ENCODE measurements at places on chromosomes 7 and 10.
A peak's percentile ranks its signal among the peaks of the same experiment; 100 is the strongest.

DNA sequence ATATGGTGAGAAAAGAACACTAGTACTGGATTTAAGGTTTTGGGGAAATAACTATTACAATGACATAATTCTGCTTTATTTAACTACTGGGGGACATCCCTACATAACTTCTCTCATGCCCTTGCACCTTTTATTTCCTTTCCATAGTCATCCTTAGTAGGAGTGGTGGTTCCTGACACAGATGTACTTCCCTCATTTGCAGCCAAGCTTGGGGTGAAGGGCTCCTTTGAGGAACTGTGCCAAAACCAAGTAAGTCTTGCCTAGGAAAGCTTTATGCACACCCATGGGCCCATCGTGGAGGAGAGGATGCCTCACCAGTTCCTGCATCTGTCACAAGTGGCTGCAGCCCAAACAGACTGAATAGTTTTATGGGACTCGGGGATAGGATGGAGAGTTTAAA lies 20.6 kb downstream of the ZDHHC6 start:
- no peak for DNase-seq

DNA sequence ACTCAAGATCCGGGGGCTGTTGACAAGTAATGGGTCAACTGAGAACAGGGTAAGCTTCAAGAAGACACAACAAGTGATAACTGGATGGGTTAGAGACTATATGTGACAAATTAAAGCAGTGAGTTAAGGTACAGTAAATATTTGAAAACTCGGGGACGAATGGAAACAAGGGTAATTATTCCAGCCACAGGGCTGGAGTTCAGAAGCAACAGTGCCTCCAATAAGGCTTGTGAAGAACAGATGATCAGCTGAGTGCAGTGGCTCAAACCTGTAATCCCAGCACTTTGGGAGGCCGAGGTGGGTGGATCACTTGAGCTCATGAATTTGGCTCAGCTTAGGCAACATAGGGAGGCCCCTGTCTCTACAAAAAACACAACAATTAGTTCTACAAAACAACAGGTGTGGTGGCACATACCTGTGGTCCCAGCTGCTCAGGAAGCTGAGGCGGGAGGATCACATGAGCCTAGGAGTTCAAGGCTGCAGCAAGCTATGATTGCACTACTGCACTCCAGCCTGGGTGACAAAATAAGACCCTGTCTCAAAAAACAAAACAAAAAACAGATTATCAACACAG lies 20.5 kb upstream of the DLD start:
- DNase-seq, result no peak

GRCh38 chr7:48274662-48275061 lies 103.4 kb downstream of the ABCA13 start:
- no peak for DNase-seq

- no peak for DNase-seq
Measured at GRCh38 chr10:88063861-88064557, 200.6 kb downstream of the PTEN start.

DNA sequence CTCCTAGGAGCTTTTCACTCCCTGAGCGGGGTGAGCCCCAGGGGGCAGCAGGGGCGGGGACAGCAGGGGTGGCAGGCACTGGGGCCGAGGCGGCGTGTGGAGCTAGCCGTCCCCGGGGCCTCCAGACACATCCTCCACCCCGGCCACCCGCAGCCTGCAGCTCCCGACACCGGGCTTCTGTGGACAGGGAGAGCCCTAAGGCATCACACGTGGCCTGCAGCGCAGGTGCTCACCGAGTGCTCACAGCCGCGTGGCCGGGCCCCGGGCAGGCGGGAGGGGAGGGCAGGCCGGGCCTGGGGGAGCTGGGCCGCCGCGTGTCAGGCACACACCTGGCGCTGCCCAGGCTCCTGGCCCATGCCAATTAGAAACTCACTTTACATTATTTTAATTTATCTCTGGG lies 51.4 kb downstream of the MICALL2 start:
- no peak for DNase-seq

DNA sequence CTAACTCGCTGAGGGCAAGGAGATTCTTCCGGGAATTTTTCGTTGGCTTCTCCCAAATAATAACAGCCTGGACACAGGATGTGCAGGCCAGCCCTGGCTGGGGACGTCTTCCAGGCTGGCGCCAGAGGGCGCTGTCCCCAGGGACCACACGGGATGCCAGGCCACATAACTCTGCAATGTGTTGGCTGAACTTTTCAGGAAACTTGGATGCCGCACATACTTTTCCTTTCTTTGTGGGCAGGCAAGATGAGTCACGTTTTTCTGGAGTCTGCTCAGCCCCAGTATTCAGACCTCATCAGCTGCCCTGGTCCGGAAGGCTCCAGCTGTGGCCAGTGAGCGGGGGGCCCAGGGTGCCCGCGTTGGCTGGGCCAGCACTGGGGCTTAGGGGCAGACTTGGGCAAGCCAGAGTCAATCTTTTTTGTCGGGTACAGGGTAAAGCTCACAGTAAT lies 122.7 kb downstream of the PRKAG2 start:
- peak; percentile 85 for DNase-seq

GRCh38 chr10:13518076-13518692 lies 10.6 kb downstream of the BEND7 start:
- DNase-seq, result peak; percentile 70

GRCh38 chr10:103111031-103111917 lies 81.8 kb downstream of the NT5C2 start:
- no peak for DNase-seq

DNA sequence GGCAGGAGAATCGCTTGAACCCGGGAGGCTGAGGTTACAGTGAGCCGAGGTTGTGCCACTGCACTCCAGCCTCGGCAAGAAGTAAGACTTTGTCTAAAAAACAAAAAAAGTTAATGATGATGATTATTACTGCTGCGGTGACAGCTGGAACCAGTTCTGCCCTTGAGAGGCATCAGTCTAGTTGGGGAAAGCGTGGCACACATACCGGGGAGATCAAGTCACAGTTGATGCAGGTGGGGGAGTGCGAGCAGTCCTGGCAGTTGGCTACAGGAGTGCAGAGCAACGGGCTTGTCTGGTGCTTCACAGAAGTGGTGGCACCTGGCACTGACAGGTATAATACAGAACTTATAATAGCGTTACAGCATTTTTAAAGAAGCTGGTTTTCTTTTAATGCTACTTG lies 173.0 kb downstream of the ARHGAP21 start:
- DNase-seq, result no peak

- DNase-seq, result no peak
Measured at GRCh38 chr10:57694956-57695608, 572.6 kb downstream of the IPMK start.

- peak; percentile 68 for DNase-seq
Measured at GRCh38 chr7:94907026-94907810, at the start of gene PPP1R9A. Gene PPP1R9A, plus strand, starts transcription at chr7:94907594. Its CDS starts 2,520 bp downstream, at chr7:94910114.

DNA sequence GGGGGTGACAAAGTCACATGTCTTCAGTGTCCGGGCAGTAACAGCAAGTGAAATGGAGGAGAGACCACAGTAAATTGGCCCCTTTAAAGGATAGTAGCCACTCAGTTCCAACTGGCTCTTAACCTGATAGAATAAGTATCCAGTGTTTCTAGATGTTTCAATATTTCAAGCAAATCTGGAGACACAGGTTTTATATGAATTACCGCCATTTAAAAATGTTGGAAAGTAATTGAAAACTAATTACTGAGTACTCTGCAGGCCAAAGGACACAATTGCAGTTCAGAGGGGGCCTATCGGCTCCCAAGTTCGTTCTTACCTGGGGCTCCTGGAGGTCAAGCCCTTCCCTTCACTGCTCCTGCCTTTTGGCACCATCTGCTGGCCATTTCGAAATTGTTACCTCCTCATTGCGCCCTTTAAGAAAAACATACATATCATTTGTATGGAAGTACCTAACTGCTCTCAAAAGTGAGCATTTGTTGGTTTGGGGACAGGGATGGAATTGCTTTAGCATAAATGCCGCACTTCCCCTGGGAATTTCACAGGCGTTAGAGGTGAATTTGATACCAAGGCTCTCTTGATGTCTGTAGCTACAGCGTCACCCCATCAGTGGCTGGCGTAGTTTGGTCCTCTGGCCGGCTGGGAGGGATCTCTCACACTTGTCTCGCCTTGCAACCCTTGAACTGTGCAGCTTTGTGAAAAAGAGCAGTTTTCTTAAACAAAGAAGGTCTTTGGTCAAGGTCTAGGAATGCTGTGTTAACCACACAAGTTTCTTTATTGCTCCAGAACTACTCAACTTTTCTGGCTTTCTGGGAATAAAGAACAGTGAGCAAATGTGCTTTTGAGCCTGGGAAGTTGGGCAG lies 220.0 kb downstream of the ARHGAP21 start:
- peak; percentile 74 for DNase-seq

DNA sequence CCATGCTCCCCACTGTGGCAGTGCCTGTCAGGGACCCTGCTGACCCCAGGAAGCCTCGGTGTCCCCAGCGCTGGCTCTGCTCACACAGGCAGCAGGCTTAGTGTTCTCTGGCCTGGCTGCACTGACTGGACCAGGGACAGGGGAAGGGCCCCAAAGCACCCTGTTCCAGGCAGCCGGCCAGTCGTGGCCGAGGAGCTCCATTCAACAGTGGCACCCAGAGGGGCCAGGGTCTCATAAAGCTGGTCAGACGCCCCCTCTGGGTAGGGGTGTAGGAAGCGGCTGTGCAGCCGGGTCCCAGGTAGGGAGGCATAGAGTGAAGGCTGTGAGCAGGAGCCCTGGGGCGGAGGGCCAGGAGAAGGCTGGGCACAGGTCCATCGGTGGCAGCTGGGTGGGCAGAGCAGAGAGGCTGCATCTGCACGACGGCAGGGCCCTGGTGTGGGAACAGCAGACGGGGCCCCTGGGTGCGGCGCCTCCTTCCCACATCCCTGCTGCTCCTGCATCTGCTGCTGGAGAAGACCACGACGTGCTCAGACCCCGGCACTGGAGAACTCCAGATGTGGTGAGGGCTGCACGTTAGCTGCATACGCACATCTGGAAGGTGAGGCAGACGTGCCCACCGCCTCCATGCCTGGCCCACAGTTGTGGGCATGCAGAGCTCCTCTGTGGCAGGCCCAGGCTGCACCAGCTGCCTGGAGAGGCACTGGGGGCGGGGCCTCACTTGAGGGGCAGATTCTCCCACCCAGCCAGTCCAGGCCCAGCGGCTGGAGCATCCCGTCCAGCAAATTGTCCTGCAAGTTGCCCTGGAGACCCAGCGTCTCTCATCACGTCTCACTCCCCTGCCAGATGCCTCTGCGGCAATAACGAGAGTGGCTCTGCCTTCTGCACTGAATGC lies 25.1 kb downstream of the MNX1 start:
- no peak for DNase-seq

- DNase-seq, result peak; percentile 20
Measured at GRCh38 chr10:111233439-111233838, 156.6 kb downstream of the ADRA2A start.

DNA sequence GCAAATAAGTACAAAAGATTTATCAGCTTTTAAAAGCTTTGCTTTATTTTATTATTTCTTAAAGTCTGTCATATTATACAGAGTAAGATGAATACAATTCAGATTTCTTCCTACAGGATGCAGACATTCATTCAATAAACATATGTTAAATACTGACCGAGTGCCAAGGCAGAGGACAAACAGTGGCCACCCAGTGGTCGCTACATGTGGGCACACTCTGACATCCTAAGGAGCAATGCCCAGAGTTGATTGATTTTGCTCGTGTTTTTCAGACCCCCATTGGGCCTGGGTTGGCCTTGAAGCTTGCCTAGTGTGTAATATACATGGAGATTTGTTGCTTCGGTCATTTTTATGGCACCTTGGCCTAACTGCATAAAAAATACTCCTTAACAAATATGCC lies 201.2 kb downstream of the CCDC3 start:
- DNase-seq, result no peak

DNA sequence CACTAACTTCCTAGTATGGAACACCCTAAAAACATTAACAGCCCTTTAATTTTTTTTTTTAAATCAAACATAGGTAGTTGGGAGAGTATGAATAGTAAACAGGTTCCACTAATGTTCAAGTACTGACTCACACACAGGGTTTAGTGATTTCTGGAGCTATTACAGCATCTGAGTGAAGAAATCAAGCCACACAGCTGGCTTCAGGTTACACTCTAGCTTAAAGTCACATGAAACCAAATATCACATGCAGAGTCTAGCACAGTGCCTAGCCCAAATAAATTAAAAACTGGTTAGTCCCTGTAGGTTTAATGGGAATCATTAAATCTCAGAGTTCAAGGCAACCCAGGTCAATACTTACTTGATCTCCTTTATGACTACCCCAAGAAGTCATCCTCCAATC lies 11.6 kb downstream of the PANK1 start:
- DNase-seq, result no peak

DNA sequence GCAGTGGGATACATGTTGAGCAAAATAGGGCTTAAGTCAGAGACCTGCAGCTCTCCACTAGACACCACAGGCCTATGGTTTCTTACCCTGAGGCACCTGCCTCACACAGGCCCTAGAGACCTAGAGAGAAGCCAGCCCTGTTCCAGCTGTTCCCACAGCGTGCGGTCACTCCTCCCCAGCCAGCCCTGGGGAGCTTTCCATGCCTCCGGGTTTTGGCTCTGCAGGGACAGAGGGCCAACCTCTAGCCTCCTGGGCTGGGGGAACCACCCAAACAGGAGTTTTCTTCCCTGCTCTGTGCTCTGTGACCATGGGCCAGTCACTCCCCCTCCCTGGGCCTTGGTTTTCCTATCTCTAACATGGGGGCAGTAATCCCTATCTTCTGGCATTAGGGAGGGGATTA lies 33.0 kb downstream of the SH2B2 start:
- no peak for DNase-seq

DNA sequence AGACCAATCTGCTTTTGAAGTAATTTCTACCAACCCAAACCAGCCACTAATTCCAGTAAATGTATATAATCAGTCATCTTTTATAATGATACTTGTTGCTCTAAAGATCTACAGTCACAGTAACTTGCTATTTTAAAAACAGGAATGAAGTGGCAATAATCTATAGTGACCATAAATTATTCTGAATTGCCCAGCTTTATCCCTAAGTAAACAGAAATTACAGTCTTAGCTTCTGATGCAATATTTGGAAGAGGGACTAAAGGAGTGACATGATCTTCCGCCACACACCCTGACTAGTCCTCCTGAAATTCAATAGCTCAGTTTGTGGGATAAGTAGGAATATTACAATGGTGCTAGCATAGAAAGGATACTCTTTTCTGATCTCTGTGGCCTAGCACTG lies 96.1 kb downstream of the ATE1 start:
- DNase-seq, result no peak

DNA sequence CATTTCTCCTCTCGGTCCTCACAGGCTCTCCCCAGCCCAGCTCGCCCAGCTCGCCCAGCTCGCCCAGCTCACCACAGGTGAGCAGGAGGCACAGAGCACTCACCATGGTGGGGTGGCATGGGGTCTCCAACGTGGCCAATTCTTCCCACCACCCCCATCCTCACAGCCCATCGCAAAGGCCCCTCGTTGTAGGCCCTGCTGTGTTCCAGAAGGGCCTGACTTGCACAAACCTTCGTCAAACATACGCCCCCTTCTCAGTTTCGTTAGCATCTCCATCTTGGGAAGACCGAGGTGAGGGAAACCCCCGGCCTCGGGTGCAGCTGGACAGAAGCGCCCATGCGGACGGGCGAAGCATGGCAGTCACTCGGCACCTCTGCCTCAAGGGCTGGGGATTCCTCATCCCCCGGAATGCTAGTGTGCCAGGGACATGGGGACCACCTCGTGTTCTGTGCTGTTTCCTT lies 304.6 kb downstream of the TNS3 start:
- no peak for DNase-seq
